ENCODE measurements at places on chromosomes 5 and 9. TPM values are rescaled to one million over a fixed set of nuclear protein-coding genes. Genes with fewer than 3 reads are reported as not detected.

The TSSK1B gene
- total RNA-seq = not detected

The SMIM15 gene
- 13.7 TPM for total RNA-seq

DNA sequence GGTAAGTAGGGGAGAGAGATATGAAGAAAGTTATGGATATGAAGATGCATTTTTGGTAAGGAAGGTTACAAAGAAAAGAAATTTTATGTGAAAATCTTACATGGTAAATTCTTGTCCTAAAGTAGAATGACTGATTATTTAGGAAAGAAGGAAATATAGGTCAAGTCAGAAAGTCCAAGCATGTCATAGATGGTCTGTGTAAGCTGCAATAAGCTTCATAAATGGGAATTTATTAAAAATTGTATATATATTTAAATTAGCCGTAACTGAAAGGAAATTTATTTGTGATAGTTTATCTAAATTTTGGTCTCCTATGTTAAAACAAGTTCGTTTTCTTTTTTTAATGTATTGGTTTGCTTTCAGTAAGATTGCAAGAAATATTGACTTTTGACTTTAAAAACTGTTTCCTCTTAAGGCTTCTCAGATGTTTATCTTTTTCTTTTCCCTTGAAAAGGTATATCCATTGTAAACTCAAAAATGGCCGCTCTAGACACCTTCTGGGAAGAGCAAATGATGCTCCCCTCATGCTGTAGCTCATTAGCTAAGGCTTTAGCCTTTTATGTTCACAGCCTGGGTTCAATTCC lies 46.8 kb upstream of the HAPLN1 start:
- no peak overlapping the region for H3K4me3 ChIP-seq
- no peak overlapping the region for H3K27ac ChIP-seq
- H3K4me1 ChIP-seq = no peaks in the 10 kb centered on the region
- no peaks in the 10 kb centered on the region for H3K36me3 ChIP-seq
- no peaks in the 10 kb centered on the region for H3K27me3 ChIP-seq

- H3K36me3 ChIP-seq = no peaks in the 10 kb centered on the region
- DNase-seq = no peak
- peaks cover 17% of the 10 kb centered on the region for H3K4me1 ChIP-seq
Observed at GRCh38 chr5:62424763-62425162, 12.2 kb downstream of the IPO11 start.

GRCh38 chr5:147369742-147370374 lies 135.0 kb downstream of the STK32A start:
- H3K27ac ChIP-seq = no peak overlapping the region
- no peaks in the 10 kb centered on the region for H3K36me3 ChIP-seq
- H3K4me1 ChIP-seq = peaks cover 6% of the 10 kb centered on the region
- no peak overlapping the region for H3K4me3 ChIP-seq
- H3K27me3 ChIP-seq = no peaks in the 10 kb centered on the region

The C5orf58 gene
- total RNA-seq = not detected

- no peak overlapping the region for H3K27ac ChIP-seq
- H3K36me3 ChIP-seq = no peaks in the 10 kb centered on the region
- DNase-seq = no peak
- H3K4me1 ChIP-seq = no peaks in the 10 kb centered on the region
- no peak overlapping the region for H3K4me3 ChIP-seq
- H3K27me3 ChIP-seq = no peaks in the 10 kb centered on the region
Observed at GRCh38 chr9:125763394-125763801, 16.2 kb downstream of the PBX3 start.

DNA sequence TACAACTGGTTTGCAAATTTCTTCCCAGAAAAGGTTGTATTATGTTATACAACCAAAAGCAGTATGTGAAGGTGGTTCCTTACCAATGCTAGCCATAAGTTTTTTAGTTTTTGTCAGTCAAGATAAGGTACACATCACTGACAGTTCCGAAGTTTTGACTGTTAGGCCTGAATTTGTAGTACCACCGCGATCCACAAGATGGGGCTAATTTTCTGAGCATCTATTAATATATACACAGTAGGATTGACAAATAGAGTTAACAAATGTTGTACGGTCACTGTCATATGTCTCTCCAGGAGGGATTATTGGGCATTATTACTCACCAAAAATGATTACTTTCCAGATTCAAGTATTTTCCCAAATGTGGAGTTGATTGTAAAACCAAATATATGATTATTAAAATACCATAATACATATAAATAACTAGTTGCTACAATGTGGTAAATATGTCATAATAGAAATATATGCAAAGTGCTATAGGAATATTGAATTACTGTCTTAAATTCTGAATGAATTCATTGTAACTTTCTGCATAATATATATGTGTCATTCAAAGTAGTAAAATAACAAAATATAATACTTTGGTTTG lies 28.4 kb upstream of the LRRC19 start:
- no peaks in the 10 kb centered on the region for H3K27me3 ChIP-seq
- H3K4me1 ChIP-seq = no peaks in the 10 kb centered on the region
- no peak for DNase-seq
- H3K36me3 ChIP-seq = peaks cover 4% of the 10 kb centered on the region

Measured in T-helper 17 cell (primary cell).